Thoracic aorta (tissue), 2 donors: ENCODE measurements at places on chromosomes 13 and 19.

- DNase-seq = no peak
Measured at GRCh38 chr19:5104871-5105351, 136.0 kb downstream of the KDM4B start.

DNA sequence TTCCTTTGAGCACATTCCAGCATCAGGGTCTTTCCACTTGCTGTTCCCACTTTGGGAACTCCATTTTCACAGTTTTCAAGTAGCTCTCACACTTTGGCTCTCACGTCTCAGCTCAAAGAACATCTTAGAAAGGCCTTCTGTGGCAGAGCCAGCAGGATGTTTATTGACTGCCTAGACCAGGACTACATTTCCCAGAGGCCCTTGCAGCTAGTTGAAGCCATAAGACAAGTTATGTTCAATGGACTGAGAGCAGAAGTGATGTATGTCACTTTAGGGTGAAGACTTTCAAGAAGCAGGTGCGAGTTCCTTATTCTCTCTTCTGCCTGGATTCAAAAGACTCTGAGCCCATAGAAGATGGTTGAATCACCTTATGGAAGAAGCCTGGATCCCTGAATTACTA is 4.3 kb upstream of the HAUS5 start:
- no peak for DNase-seq

GRCh38 chr19:47157431-47158321 is 27.0 kb downstream of the SAE1 start:
- peak; percentile 2 for DNase-seq

- DNase-seq = no peak
Measured at GRCh38 chr19:38932425-38933179, 1.9 kb downstream of the MRPS12 start.

DNA sequence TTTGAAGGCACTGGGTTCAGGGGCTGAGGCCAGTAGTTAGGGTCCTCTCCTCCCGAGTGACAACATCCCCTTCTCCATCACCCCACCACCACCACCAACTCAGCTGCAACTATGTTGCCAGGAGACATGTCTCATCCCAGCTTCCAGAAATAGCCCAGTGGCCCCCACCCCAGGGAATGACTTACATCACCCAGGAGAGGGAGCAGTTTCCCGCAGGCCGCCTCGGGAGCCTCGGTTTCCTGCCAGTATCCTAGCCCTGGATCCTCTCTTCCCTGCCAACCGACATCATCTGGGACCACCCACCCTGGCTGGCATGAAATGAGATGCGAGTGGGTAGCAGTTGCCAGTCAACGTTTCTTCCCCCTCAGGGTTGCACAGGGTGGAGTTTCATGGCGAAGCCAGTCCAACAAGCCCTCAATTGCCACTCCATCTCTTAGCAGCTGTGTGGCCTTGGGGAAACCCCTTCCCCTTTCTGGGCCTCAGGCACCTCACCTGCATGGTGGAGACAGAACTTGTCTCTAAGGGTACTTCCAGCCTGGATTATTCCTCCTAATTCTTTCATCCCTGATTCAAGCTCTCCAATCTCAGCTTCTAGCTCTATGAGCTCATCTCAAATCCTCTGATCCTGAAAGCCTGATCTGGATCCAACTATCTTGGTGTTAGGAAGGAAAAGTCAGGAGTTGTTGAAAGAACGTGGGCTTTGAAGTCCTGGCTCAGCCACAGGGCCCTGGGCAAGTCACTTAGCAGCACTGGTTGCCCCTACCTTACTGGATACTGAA is 3.9 kb upstream of the GSK3A start:
- peak; percentile 55 for DNase-seq

DNA sequence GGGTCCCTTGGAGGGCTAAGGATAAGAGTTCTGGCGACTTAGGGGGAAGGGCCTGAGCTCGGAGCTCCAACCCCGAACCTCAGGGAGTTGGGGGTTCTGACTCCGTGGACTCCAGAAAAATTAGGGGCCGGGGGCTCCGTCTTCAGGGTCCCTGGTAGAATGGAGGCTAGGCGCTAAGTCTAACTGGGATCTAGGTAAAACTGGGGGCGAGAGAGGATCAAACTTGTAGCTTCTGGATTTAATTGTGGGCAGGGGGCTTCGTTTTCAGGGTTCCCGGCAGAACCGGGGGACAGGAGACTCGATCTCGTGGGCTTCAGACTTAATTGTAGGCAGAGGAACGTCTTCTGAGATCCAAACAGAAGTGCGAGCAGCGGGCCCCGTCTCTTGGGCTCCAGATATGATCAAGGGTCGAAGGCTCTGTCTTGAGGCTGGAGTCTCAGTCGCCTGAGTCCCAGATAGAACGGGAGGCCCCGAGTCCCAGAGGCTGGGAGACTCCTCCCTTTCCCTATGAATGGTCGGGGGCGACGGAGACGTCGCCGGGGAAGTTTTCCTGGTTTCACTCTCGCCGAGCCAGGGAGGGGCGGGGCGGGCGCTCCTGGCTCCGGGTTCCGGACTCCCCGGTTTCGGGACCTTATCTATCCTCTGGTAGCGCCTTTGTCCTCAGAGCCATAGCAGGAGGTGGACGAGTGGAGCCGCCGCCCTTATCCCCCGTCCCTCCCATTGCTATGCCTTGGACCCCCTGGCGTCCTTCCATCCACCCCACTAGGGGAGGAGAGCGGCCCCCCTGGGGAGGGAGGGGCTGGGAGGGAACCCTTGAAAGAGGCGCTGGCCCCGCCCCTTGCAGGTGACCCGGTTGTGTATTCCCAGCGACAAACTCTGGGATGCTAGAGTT is 1.3 kb downstream of the NECTIN2 start:
- no peak for DNase-seq

- no peak for DNase-seq
Measured at GRCh38 chr13:102530751-102531150, 66.0 kb upstream of the TPP2 start.

- DNase-seq = no peak
Measured at GRCh38 chr13:32264407-32264806, 50.8 kb downstream of the ZAR1L start.

DNA sequence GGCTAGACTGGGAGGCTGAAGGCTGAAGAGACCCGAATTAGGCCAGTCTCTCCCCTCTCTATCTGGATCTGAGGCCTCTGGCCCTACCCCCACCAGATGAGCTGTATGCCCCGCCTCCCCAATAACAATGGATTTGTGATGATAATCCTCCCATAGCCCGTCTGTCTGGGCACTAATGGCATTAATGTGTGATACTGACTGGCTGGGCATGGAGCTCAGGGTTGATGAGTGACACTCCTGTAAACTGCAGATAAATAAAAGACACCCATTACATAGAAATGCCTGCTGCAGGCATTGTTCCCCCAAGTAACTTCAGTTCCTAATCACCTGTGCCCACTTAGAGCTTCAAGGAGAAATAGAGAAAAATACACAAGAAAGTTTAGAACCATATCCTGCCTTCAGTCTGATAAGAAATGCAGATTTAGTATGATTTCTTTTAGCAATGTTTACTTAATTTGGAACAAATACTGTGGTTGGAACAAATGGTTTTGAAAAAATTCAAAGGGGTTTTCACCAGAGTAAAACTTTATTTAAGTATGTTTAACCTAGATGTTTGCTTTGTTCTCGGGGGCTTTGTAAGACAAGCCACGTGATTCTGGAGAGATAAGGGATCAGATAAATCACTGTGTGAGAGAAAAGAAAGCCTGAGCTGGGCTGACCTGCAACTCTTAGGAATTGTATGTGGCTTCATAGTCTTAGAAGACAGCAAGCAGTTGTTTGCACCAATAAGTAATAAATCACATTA is 60.3 kb downstream of the TNFRSF19 start:
- no peak for DNase-seq

- DNase-seq = peak; percentile 30
Measured at GRCh38 chr13:73657821-73658540, 476.2 kb downstream of the KLF12 start.

- DNase-seq = no peak
Measured at GRCh38 chr13:39941236-39941635, 285.8 kb downstream of the COG6 start.

DNA sequence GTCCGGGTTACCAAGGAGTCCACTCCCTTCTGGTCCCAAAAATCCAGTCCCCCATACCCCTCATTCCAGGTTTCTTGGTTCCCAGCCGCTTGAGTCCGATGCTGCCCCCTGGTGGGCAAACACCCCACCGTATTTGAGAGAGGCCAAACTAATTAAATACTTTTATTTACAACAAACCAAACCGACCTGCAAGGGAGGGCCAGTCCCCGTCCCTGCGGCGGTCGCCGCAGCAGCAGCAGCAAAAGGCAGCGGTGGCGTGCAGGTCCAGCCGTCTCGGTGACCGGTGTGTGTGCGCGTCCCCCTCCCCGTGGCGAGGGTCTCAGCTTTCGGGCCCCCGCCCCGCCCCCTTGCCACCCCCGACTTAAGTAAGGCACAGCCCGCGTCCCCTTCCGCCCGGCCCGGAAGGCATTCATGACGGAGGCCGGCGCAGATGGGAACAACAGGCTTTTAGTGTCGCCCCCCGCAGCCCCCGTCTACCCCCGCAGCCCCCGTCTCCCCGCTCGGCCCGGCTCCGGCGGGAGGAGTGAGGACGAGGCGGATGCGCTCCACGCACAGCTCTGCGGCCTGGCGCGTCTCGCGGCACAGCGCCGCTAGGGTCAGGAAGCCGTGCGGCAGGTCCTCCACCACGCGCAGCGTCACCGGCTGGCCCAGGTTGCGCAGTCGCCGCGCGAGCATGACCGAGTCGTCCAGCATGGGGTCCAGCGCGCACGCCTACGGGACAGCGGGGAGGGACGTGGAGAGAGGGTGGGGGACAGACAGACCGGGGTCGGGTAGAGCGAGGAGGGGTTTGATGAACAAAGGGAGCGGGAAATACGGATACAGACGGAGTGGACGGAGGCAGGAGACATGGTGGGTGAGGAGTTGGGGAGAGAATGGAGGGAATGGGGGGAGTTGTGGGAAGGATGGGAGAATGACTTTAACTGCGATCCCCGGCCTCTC is 11.5 kb upstream of the CNFN start:
- DNase-seq = no peak

- DNase-seq = no peak
Measured at GRCh38 chr19:57083711-57084110, 36.1 kb upstream of the USP29 start.

DNA sequence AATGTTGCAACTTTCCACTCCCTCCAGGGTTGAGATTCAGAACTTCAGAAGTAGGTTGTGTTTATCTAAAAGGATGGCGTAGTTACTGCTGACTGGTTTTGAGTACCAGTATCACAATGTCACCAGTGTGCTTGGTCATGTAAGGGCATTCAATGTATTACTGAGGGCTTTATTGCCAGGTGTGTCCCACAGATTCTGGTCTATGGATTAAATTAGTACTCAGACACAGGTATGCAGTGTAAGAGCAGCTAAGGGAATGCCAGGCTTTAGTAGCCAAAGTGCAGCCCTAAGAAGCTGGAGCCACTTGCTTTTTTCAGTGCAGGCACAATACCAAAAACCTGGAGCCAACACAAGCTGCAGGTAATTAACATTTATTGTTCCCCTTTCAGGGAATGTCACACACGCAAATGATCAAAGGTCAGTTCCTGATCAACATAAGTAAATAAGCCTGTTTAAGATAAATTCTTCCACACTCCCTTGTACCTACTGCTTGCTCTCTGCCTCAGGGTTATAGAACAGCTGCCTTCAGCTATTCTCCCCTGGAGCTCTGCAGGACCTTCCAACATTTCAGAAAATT is 130.1 kb upstream of the ZNF91 start:
- DNase-seq = no peak
